Cerebellar nuclear complex (tissue), 1 donor: ENCODE measurements at places on chromosomes 1 and 21.

- no peak for DNase-seq
Observed at GRCh38 chr1:222927031-222927430, 112.2 kb downstream of the DISP1 start.

- DNase-seq: no peak
Observed at GRCh38 chr1:224245188-224245587, 62.1 kb downstream of the DEGS1 start.

DNA sequence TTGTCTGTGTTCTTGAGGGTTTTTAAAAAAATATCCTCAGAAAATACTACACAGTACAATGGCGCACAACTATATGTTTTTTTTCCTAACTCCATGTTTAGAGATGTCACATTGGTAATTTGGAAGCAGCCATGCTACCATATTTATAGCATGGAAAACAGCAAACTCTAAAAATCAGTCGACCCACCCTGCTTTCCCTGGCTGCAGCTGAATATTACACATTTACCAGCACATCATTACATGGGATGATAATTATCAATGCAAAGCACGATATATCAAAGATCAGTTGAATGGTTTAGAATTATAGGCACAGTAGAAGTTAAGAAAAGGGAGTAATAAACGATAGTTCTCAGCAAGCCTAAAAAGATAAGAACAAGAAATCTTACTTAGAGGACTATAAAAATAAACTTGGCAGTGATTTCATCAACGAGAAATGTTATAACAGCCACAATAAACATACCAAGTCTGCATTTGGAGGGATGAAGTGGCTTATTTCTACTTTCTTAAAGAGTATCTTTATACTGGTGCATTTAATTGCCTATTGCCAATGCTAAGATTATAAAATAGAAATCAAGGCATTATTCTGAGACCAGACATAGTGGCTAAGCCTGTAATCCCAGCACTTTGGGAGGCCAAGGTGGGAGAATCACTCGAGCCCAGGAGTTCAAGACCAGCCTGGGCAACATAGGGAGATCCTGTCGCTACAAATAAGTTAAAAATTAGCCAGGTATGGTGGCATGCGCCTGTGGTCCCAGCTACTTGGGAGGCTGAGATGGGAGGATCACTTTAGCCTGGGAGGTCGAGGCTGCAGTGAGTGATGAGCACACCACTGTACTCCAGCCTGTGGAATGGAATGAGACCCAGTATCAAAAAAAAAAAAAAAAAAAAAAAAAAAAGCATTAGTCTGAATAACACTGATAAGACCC, 43.4 kb downstream of the WDR64 start:
- DNase-seq: no peak

DNA sequence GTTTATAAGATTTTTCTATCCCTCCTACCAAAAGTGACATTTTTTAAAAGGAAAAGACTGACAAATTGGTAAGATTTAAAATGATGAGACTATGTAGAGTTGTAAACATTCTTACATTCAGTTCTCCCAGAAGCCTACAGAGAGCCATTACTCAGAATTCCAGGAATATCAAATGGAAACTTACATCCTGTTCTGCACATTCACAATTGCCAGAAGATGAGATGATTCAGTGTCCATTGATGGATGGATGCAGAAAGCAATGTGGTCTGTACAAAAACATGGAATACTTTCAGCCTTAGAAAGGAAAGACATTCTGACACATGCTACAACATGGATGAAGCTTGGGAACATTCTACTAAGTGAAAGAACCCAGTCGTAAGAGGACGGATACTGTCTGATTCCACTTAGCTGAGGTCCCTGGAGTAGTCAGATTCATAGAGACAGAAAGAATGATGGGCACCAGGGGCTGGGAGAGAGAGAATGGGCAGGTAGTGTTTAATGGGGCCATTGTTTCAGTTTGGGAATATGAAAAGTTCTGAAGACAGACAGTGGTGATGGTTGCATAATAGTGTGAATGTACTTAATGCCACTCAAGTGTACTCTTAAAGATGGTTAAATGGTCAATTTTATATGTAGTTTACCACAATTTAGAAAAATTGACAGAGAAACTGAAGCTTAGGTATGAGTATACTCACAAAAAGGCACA, 16.6 kb downstream of the MX1 start:
- no peak for DNase-seq
